Activated CD4-positive, CD25-positive, alpha-beta regulatory T cell treated with anti-CD3 and anti-CD28 coated beads, Interleukin-2, amount 50 U/mL, for 24 hours (primary cell): ENCODE measurements at places on chromosomes 12 and 14.

- peak; percentile 88 for ATAC-seq
These were observed 12.2 kb upstream of the TUBA1A start for GRCh38 chr12:49200919-49201594.

- no peak for ATAC-seq
These were observed 160.5 kb downstream of the BTG1 start for GRCh38 chr12:91985002-91985787.

- ATAC-seq = no peak
These were observed 30.6 kb upstream of the TRHDE start for GRCh38 chr12:72241552-72241951.

DNA sequence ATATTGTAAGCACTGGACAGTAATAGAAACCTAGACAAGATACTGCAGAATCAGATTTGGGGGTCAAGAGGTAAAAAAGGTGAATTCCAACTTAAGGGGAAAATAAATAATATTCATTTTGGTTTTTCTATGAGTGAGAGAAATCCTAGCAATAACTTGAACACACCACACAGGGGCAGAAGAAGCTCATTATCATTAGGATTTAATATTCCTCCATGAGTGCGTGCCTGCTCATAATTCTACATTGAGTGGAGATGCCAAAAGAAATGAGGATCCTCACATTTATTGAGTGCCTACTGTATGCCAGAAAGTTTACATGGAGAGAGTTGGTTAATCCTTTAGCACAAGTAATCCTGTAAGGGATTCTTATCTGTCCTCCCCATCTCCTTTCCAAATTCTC lies 40.5 kb upstream of the C14orf132 start:
- ATAC-seq = no peak

GRCh38 chr14:71408362-71409030 lies 501.2 kb downstream of the PCNX1 start:
- ATAC-seq = no peak

GRCh38 chr14:54785136-54785777 lies 117.4 kb downstream of the GCH1 start:
- ATAC-seq = no peak

DNA sequence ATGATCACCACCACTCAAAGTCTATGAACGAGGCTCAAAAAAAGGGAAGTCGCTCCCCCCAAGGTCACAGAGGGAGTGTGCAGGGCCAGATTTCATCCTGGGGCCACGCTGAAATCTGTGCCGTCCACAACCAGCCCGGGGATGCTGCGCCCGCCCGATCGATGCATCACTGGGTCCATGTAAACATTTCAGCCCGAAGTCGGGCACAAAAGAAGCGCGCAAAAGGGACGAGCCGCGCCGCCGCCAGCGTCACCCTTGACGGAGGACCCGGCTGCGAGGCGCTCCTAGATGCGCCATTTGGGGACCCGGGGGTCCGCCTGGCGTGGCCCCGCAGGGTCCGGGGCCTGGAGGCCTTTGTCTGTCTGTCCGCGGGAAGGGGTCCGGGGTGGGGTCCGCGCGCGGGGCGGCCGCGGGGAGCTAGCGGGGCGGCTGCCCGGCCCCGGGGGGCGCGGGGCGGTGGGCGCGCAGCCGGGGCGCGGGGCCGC lies 503 bp downstream of the FBXO21 start:
- peak; percentile 12 for ATAC-seq

- peak; percentile 67 for ATAC-seq
These were observed 185.6 kb upstream of the C14orf180 start for GRCh38 chr14:104393898-104394381.

DNA sequence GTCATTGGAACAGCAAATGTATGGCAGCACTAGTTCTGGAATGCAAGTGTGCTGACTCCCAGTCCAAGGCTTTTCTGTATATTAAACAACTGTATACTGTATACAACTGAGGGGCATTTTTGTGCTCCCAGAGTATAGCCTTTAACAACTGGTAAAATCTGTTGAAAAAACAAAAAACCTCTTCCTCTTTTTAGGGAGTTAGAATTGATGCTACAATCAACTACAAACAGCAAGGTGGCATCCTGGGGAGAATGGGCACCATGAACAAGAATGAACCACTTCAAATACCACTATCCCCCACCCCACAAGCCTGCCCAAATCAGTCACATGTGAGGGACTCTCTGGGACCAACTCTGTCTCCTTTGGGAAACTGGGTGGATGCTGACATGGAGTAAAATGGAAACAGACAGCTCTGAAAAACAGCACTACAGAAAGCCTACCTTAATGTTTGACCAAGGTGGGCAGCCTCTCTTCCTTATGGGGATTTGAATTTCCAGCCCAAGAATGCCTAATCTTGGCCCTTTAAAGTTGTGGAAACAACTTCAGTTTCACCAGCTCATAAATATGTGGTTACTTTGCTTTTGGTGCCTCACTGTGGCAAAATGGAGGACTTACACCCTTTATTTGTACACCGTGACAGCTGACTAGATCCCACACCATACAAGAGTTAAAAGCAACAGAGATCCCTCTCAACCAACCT lies 7.5 kb downstream of the VTI1B start:
- ATAC-seq = peak; percentile 78

- ATAC-seq = no peak
These were observed 21.1 kb downstream of the CHFR start for GRCh38 chr12:132866251-132866828.

DNA sequence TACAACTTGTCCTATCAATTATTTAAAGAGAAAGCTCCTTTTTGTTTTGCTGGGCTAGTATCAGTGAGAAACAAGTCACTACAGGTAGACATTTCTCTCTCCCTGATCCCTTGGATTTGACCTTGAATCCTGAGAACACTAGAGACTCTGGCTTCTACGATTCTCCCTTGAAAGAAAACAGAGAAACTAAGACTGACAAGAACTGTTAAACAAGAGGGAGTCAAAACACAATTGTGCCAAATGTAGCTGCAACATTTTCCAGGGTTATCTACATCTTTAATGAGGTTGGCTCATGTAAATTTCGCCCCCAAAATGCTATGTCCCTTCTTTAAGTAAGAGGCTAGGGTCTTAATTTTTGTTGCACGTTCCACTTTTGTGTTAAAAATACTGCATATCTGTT lies 62.4 kb downstream of the SLC38A1 start:
- ATAC-seq = no peak

DNA sequence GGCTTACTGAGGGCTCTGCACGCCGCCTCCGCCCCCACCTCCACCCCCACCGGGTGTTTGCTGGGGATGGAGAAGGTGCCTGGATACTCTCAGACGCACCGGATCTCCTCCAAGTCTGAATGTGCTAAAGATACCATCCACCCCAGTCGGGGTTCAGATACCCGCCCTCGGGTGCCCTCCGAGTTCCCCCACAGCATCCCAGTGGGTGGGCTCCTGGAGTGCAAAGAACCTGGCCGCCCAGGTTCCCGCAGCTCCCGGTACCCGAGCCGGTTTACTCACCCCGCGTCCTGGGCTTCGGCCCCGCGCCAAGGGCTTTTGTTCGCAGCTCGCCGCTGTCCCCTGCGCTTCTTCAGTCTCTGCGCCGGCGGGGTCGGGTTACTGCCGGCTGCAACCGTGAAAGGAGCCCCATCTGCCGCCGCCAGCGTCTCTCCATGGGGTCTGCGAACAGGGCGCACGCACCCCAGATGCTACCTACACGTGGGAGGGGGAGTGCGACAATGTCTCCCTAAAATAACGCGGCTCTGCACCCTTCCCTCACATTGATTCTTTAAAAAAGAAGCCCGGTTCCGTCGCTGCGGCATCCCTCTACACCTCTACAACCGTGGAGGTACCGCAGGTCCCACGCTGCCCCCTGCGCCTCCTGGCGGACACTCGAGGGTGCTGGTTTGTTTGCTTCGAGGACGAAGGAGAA lies at the start of gene CCDC177:
CCDC177 (minus strand) TSS at position 609 of the 691 bp plus-strand sequence. CDS start 1,249 bp downstream, outside the sequence.
- peak; percentile 77 for ATAC-seq

GRCh38 chr14:72463291-72463866 lies 430.5 kb downstream of the DPF3 start:
- no peak for ATAC-seq

GRCh38 chr14:77007183-77007974 lies 21.1 kb downstream of the IRF2BPL start:
- ATAC-seq = no peak

DNA sequence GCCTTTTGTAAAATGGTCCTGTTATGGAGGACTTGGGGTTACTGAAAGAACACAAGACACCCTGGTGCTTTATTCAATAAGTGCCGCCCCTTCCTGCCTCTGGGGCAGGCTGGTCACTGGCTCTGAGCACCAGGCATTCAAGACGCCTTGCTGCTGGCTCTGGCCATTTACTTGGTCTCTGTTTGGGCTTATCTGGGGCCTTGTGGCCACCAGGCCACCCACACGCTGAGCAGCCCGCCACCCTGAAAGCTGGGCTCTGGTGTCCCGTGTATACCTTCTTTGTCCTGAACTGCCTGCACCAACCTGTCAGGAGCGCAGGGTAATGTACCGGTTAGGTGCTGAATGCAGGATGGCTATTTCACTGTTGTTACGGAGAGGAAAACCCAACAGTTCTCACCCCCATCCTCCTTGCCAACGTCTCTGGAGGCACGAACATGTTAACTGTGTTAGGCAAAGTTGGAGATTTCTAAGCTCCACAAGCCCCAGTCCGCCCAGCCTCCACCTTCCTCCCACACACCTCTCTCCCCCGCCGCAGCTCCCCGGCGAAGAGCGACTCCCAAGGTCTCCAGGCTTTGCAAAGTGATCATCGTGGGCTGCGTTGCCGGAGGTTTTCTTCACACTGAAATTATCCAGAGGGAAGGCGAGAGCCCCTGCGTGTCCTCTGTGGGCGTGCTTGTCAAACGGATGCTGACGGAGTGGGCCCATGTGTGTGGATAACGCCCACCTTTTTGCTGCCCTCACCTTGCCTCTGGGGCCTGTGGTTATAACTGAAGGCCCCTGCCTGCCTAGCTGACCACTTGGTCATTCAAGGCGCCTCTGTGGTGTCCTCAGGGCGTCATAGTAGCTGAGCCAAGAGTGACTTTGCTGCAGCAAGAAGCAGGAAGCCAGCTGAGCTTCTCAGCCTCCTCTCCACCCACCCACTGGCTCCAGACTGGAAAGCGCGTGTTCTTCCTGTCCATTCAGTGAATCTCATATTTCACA lies 18.8 kb upstream of the BEGAIN start:
- ATAC-seq = no peak

GRCh38 chr12:127677537-127678131 lies 589.3 kb upstream of the TMEM132C start:
- ATAC-seq = peak; percentile 35

- no peak for ATAC-seq
These were observed 52.0 kb upstream of the SOCS2 start for GRCh38 chr12:93520454-93520853.

- ATAC-seq = no peak
These were observed 62.9 kb downstream of the DPF3 start for GRCh38 chr14:72830786-72831594.

- no peak for ATAC-seq
These were observed 4.4 kb downstream of the SLC22A17 start for GRCh38 chr14:23348297-23348655.

GRCh38 chr12:124686370-124687173 lies 119.2 kb upstream of the NCOR2 start:
- ATAC-seq = no peak

DNA sequence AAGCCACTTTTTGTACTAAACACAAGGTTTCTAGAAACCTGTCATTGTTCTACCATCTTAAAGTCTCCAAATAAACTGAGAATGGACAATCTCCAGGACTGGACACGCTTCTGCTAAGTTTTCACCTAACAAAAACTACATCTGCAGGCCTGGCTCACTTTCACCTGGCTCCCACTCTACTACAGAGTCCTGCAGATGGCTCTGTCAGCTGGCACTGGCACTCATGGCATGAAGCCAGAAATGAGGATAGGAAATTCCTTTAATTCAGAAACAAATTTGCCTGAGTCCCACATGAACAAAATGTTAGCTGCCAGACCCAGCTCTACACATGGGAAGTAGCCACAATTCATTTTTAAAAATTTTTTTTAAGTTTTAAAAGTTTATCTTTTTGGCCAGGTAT lies 42.1 kb downstream of the STXBP6 start:
- ATAC-seq = no peak

- ATAC-seq = no peak
These were observed 160.2 kb upstream of the LMNTD1 start for GRCh38 chr12:25713264-25713663.

DNA sequence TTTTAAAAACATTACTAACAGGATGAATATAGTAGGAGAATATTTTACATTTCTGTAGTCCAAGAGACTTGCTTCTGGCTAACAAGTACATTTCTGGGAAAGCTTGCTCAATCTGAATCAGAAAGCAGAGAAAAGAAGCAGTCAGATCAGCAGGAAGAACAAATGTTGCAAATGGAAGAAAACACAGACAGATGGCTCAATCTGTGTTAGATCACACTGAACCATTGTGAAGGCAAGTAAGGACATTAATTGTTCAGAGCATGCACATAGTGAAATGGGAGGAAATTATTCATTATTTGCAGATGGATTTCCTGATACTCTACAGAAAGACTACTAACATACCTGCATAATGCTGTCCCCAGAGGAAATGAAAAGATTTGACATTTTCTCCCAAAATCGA lies 65.2 kb upstream of the CNOT2 start:
- ATAC-seq = no peak
